ENCODE measurements at places on chromosomes 11 and 22.
A peak's percentile ranks its signal among the peaks of the same experiment; 100 is the strongest.

DNA sequence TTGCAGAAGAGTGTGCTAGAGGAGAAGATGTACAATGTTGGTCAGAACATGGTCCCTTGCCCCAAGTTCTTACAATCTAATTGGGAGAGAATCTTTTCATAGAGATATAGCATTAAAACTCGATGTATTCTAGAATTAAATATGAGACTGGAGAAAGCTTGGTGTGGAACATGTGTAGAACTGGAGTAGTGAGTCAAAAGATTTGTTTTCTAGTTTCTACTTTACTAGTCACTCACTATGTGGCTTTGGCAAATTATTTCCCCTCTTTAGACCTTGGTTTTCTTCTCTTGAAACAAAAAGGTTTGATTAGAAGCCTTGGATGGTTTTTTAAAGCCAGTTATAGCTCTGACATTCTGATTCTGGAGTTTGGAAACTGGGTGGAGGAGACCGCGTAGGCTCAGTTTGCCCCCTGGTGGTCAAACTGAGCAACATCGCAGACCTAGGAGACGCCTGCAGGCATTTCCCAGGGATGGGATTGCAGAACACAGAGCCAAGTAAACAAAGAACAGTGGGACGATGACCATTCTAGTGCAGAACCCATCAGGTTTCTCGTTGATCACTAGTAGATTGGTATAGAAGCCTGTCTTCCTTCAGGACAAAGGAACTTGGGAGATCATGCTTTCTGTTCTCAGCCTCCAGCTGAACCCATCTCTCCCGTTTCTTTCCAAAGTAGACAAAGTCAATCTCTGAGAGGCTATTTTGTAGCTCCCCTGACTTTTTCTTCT is 8.5 kb upstream of the CHRDL2 start:
- peak; percentile 87 for DNase-seq

GRCh38 chr11:108865406-108865805 is 200.5 kb downstream of the DDX10 start:
- no peak for DNase-seq

DNA sequence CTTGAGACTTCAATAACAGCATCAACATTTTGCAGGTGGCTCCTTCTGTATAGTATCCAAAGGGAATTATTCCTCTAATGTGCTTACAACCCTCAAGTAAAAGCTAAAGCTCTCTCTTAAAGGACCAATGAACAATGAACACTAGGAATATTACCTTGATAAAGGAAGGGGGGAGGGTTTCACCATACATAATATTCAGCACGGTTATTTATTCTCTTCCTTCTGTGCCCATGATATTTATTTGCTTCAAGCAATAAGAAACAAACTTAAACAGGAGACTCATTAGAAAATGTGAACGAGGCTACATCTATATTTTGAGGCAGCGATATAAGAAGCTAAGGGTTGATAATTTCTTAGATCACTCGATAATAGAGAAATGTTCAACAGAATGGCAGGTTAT is 21.2 kb downstream of the BLID start:
- no peak for DNase-seq

GRCh38 chr11:44167046-44167445 is 71.6 kb downstream of the EXT2 start:
- DNase-seq, result no peak

DNA sequence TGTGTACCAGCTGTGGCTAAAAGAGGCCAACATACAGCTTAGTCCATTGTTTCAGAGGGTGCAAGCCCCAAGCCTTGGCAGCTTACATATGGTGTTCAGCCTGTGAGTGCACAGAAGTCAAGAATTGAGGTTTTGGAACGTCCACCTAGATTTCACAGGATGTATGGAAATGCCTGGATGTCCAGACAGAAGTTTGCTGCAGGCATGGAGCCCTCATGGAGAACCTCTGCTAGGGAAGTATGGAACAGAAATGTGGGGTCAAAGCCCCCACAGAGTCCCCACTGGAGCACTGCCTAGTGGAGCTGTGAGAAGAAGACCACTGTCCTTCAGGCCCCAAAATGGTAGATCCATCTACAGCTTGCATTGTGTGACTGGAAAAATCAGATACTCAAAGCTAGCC is 42.2 kb upstream of the PTH start:
- DNase-seq, result no peak

- DNase-seq, result peak; percentile 92
Measured at GRCh38 chr11:112024773-112025678, at the start of gene DLAT. Gene DLAT, plus strand, starts transcription at chr11:112025408. Its CDS starts 65 bp downstream, at chr11:112025473.

- DNase-seq, result no peak
Measured at GRCh38 chr22:32258791-32259190, 3.6 kb upstream of the SLC5A4 start.

DNA sequence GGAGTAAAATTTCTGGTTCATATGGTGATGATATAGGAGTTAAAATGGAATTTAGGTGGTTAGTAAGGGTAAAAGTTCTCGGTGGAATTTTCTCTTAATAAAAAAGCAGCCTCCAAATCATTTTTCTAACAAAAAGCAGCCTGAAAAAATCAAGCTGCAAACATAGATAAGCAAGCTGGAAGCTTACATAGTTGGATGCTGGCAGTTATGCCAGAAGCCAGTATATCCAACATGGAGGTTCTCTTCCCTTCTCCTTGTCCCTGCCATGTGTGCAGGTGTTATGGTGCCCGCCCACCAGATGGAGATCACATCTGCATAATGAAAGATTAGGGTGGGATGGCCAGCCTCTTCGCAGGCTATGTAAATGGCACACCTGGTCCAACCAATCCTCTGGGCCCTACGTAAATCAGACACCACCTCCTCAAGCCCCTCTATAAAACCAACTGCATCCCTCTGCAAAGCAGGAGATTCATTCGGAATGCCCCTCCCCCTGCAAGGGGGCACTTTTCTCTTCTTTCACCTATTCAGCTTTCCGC is 22.4 kb downstream of the PIWIL3 start:
- no peak for DNase-seq

DNA sequence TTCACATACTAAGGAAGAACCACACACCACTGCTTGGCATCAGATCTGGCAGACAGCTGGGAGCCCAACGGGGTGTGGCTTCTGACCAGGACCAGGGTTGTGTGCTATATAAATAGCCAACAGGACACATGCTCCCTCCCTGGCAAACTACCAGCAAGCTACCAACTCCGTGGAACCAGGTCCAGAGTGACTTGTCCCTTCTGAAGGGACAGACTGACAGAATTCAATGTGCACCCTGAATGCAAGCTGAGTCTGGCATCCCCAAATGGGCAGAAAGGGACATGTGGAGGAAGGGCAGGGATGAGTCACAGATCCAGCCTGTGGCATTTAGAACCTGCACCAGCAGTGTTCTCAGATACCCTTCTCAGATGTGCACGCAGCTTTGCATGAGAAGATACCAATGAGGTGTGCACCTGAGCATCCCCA is 92.9 kb downstream of the MICAL3 start:
- peak; percentile 35 for DNase-seq

GRCh38 chr22:43567691-43568324 is 156.0 kb downstream of the MPPED1 start:
- no peak for DNase-seq

DNA sequence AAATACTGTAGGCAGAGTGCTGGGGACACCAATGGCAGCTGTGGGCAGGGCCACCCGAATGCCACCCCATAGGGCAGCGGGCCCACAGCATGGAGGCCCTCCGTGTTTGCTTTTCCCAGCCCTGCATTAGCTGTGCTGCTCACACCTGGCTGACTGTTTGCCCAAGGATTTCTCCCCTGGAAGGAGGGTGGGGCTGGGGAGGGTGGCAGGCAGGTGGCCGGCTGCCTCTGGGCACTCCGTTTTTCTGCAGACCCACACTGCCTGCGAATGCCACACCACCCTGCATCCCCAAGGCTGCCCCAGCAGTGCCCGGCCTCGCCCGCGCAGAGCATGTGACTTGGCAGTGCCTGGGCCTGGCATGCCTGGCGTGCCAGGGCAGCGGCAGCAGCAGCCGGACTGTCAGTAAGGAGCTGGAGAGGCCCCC is 19.6 kb downstream of the DAGLA start:
- DNase-seq, result no peak

DNA sequence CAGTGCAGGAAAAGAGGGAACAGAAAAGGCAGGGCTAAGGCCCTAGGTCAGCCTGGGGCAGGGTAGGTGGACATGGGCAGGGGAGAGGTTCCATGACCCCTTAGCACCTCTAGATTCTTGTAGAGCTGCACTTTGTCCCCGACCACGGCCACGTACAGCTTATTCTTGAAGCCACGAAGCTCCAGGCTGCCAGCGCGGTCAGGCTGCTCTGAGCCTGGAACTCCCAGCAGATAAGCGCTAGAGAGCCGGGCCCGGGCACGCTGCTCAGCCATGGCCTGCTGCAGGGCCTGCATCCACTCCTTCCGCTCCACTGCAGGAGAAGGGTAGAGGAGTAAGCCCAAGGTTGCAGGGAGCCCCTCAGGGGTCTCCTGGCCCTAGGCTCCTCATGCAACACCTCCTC is 36.1 kb upstream of the PDE2A start:
- DNase-seq, result no peak

DNA sequence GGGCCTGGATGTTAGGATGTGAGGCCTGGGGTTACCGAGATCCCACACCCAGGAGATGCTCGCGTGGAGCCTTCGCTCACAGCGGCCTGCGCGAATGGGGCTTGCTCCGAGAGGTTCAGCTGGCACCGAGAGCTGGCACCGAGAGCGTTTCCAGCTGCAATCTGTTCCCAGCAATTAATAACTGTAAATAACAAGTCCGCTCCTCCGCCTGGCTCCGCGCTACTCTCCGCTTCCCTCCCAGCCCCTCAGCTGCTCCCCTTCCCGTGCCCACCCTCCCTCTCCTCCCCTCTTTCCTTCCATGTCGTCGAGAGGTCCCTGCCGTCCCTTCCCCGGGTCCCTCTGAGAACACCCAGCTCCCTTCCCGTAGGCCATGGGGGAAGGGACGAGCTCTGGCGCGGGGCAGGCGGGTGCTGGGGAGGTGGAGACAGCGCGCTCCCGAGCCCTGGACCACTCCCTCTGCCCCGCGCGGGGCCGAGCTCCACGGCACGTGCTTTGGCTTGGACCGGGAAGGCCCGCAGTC is 110.8 kb downstream of the WNT7B start:
- no peak for DNase-seq

GRCh38 chr11:87966694-87967093 is 208.5 kb downstream of the RAB38 start:
- DNase-seq, result no peak

- no peak for DNase-seq
Measured at GRCh38 chr11:70225681-70226177, 22.6 kb downstream of the FADD start.

DNA sequence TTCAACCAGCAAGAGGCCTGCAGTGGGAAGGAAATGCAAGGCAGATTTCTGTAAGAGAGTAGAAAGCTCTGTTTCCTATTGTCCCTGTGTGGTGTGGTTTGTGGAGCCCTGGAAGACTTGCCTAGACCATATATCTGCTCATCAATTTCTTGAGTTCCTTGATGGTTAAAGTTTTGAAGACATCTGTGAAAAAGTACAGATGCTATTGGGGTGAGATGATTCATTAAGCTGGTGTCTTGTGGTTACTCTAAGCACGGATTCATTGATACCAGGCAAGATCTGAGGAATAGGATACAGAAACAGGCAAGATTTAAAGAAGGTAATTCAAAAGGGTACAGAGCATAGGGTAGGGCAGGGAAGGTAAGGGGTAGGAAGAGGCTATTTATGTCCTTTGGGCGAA is 275.8 kb upstream of the SESN3 start:
- DNase-seq, result no peak

DNA sequence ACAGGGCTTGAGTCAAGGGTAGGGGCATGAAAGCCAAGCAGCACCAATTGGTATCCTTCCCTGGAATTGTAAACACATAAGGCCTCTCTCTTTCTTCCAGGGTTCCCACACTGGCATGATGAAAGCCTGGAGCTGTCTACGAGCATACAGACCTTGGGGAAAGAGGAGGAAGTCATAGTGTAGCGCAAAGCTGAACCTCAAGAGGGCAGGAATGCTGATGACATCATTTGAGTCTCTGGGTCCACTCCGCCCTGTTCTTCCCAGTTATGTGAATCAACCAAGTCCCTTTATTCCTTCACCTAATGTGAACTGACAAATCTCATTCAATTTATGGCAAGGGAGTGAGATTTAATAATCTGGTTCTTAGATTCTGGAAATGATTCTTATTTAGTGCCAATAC is 266.4 kb upstream of the NCAM1 start:
- no peak for DNase-seq

DNA sequence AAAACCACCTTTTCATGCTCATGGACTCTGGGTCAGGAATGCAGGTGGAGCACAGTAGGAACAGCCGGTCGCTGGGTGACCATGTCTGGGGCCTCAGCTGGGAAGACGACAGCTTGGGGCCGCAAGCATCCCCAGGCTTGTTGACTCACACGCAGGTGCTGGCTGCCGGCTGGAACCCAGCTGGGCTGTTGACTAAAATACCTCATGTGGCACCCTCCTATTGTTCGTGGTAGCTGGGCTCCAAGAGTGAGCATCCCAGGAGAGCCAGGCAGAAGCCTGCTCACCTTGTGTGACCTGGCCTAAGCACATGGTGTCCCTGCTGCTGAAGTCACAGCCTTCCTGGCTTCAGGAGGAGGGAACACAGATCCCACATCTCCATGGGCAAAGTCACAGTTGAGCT is 9.4 kb downstream of the DPP3 start:
- DNase-seq, result no peak

DNA sequence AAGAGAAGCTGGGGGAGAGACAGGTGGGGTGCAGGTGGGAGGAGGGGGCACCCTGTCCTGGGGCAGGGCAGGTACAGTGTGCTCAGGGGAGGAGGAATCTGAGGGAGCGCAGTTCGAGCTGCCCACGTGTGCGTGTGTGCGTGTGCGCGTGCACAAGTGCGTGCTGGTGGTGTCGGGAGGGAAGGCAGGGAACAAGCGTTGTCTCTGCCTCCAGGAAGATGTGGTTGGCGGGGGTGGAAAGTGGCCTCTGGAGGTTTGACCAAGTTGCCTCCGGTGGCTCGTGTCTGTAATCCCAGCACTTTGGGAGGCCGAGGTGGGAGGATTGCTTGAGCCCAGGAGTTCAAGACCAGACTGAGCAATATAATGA is 49.9 kb upstream of the THY1 start:
- DNase-seq, result no peak

DNA sequence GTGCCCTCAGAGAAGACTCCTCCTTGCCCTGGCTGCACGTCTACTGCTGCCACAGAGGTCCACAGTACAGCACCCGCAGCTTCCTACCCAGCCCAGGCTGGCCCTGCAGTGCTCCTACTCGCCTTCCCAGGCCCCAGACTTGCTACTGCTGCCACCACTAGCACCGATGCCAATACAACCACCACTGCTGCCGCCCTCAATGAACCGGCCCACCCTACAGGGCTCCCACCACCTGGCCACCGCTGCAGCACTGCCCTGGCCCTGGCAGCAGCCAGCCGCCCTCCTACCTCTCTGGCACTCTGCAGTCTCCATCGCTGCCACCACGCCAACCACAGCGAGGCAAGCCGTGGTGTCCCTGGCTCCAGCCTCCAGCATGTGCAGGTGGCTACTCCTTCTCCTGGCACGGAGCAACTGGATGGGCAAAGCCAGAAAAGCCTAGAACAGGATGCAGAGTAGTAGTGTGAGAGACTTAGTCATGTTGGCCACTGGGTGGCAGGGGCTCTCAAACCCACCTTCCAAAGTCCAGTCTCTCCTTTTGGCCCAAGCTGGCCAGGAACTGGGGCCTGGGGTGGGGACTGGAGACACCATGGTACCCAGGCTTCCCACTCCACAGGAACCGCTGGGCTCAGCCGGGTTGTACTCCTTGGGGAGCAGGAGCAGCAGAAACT is 39.4 kb downstream of the C22orf42 start:
- DNase-seq, result no peak

- peak; percentile 82 for DNase-seq
Measured at GRCh38 chr11:118792570-118793124, 1.7 kb upstream of the DDX6 start.

GRCh38 chr11:32489464-32489863 is 54.1 kb upstream of the WT1 start:
- DNase-seq, result no peak

Measured in GM03348 (cell line).